HT1080 (cell line): ENCODE measurements at places on chromosomes 2 and 18. TPM values are rescaled to one million over a fixed set of nuclear protein-coding genes. Genes with fewer than 3 reads are reported as not detected.
A peak's percentile ranks its signal among the peaks of the same experiment; 100 is the strongest.

DNA sequence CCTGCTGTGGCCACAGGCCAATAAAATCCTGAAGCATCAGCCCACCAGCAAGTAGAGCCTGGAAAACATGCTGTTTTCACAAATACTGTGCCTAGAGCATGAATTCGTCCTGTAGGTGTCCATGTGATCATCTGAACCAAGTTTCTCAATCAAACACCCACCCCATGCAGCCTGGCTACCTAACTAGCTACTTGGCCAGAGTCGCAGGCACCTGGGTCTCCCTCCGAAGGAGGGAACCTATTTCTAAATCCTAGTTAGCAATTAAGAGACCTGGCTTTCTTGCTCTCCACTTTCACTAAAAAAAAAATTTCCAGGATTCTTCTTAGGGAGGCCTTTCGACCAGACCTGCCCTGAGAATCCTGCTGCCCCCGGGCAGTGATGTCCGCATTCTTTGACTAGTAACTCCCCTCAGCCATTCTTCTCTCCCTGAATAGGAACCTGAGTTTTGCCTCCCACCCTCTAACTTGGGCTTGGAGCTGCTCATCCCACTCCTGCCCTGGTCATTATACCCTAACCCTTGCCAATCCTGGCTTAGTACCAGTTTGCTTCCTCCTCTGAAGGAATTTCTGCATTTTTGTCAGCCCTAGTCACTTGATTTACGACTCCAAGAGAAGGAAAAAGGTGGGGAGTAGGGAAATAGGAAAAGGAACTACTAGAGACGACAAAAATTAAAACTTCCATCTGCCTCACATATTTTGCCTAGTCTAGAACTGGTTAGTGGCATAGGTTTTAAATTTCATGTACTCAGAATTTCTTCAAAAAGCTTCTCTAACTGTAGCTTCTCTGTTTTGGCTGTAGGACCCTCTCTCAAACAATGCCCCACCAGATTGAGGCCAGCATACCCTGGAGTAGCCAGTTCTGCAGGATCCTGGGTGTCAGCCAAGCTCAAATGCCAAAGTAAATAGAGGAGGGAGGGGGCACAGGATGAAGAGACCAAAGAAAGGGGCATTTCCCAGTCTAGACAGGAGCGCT is 25.4 kb upstream of the TANK start:
- DNase-seq: peak; percentile 58

- peak; percentile 61 for DNase-seq
Observed at GRCh38 chr2:153543635-153544071, 65.1 kb upstream of the RPRM start.

DNA sequence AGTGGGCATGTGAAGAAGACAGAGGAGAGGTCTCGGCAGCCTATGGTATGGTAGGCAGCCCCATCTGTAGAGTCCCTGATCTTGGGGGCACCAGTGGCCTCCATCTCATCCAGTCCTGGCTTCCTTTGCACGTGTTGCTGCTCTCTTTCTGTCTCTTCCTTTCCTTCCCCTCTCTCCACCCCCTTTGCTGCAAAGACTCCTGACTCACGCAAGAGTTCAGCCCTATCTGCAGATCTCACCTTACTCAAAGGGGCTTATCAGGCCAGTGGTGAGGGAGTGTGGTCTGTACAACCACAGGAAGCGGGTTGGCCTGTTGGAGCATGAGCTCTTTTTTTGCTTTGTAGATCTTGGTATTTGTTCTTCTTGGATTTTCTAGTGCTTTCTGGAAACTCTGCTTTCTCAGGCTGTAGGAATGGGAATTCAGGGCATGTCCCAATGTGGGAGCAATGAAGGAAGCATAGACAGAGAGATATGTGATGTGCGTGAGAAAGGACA is 14.6 kb upstream of the NT5DC4 start:
- peak; percentile 82 for DNase-seq

DNA sequence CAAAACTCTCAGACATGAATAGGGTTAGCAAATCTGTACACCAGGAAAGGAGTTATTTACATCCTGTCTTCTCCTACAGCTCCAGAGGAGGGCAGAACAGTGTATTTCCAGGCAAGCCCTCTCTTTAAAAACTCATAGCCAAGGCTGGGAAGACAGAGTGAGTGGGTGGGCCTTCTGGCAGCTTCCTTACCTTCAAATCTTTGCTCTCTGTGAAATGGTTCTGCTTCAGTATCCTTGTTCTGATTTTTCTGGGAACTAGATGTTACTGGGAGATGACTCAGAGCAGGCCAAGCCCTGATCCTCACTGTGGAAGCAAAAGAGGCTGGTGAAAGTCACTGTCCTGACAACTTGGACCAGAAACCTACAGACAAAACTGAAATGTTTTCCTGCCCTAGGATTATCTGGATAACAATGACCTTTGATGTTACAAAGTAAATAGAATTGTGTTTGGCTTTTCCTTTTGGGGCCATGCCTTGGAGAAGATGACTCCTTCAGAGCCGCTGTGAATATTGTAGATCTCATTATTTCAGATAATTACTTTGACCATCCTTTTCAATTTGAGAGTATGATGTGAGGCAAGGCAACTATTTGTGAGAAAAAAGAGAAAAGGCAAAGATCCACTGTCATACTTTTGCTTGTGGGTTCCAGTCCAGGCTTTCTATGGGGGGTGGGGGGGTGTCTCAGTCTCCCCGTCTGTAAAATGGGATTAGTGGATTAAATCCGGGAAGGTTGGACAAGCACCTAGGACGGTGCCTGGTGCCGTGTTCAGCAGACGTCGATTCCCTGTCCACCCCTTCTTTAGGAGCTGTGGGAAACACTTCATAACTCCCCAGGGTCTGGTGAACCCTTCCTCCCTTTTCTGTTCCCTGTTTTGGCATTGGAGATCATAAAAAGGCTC is 644 bp upstream of the QPCT start:
- peak; percentile 30 for DNase-seq

- DNase-seq: no peak
Observed at GRCh38 chr2:203018181-203018580, 3.5 kb downstream of the NBEAL1 start.

DNA sequence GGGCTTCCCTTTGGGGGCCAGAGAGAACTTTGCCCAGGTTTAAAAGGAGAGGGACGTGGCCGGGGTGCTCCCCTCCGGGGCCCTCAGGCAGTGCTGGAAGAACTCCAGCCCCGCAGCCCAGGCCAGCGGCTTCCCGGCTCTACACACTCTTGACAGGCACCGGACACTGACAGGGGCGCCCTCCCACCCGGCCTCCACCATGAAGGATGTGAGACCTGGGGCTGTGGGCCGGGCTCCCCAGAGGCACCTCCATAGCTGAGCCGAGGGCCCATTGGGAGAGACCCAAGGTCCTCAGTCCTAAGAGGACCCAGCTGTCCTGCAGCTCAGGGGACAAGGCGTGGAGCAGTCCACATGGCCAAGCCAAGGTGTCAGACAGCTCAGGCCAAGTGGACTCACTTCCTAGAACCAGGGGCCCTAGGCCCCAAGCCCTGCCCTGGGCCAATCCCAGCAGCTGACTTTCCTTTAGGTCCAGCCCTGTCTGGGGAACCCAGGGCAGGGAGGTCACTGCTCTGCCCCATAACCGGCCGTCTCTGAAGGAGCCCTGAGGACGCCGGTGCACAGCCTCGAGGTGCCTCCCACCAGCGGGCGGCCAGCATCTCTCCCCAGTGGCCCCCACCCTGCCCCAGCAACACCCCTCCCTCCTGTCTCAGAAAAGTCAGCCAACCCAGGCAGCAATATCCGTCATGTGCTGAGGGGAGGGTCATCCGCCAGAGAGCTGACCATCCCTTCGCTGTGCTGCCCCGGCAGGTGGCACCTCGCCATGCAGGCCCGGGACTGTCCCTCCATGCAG is 51.8 kb downstream of the BIN1 start:
- no peak for DNase-seq

- DNase-seq: peak; percentile 79
Observed at GRCh38 chr2:124283096-124283495, 258.0 kb downstream of the CNTNAP5 start.

GRCh38 chr18:77071711-77072292 is 60.8 kb downstream of the MBP start:
- DNase-seq: peak; percentile 76

GRCh38 chr2:68885074-68885810 is 14.0 kb upstream of the BMP10 start:
- DNase-seq: no peak

DNA sequence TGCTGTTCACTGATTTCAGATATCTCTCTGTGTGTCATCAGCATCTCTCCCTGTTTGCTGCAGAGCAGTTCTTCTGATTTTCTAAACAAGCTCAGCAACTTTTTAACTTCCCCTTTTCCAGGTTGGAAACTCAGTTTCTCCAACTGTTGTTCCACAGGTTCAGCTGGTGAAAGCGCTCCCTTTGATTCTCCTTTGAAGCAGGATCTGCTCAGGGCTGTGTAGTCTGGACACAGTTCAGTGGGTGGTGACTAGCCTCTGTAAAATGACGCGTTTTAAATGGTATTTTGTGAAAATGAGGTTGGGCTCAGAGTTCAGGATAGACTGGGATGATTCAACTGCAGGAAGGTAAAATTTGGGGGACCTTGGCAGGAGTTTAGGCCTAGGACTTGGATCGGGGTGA is 106.3 kb downstream of the TRIM43 start:
- DNase-seq: no peak

- peak; percentile 88 for DNase-seq
Observed at GRCh38 chr2:160299540-160299939, 99.5 kb upstream of the ITGB6 start.

DNA sequence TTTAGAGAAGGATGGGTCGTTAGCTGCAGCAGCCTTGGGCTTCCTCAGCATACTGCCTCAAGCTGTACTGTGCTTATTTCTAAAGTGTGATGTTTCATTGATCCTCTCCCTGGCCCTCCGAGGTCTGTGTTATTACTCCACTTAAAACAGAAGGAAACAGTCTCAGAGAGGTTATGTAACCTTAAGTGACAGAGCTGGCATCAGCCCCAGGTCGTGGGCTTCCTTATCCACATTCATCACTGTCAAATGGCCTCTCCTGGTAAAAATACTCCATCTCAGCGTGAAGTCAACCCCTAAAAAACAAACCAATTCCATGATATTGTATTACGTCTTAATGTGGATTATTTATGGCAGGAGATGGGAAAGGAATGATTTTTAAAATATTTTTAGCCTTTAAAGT is 153.3 kb upstream of the NOSTRIN start:
- DNase-seq: no peak

- no peak for DNase-seq
Observed at GRCh38 chr2:191436368-191437055, 191.3 kb downstream of the MYO1B start.

GRCh38 chr2:222341331-222341730 is 42.5 kb upstream of the PAX3 start:
- no peak for DNase-seq

DNA sequence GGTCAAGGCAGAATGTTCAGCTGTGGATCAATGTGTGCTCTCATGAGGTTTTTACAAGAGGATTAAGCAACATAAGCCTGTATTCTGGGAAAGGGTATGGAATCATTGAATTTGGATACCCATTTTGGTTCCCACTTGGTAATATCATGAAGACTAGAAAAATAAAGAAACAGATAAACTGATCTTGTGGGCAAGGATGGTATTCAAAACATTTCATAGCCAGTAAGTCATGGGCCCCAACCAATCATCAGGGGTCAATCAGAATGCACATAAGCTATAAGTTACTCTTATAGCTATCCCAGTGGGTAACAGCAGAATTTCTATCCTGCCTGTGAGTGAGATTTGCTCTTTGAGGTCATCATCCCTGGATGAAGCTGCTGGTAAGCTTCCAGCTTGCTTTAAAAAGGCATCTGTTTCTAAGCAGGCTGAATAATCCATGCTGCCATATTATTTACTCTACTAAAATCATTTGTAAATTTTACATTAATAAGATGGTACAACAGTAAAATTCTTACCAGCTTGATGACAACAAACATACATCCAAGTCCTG is 291.2 kb downstream of the RAD51AP2 start:
- no peak for DNase-seq

- DNase-seq: no peak
Observed at GRCh38 chr2:109499566-109499965, 114.2 kb downstream of the SEPTIN10 start.

DNA sequence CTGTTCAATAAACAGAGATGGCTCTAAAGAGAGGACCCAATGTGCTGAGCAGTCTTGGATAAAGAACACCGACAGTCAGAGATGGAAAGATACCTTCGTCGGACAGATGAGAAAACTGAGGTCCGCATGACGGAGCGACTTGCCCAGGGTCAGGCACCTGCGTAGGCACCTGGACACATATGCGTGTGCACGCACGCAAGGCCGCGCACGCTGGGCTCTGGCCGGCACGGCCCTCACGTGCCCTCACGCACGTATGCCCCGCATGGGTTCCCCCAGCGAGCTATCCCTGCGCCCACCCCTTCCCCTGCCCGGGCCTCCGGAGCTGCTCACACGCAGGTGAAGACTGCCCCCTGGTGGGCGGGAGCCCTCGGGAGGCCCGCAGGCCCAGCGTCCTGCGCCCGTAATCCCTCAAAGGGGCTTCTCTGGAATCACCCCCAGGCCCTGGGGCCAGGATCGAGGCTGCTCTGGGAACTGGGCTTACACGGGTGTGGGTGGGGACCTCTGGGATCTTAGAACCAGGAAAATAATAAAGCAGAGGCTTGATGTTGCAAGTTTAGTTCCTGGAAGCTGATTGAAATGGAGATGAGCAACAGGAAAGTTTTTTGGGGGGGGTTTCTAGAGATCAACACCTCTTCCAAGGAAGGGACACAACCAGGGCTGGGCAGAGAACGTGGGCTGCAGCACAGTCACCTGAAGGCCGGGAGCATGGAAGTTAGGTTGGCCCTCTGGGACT is 246.3 kb downstream of the TNS1 start:
- peak; percentile 26 for DNase-seq

- peak; percentile 45 for DNase-seq
Observed at GRCh38 chr18:70132999-70133398, 72.5 kb downstream of the RTTN start.

VWC2L gene
- total RNA-seq: not detected in 2 replicates

ZC3H8 gene
- 7.7 and 14.3 TPM in 2 replicates for total RNA-seq

C2orf80 gene
- total RNA-seq: not detected in 2 replicates

SERPINB10 gene
- total RNA-seq: not detected in 2 replicates

MSTN gene
- total RNA-seq: 0.03 TPM in 1 of 2 replicates, not detected in the other

NTSR2 gene
- total RNA-seq: not detected in 2 replicates

MLPH gene
- total RNA-seq: not detected in 2 replicates

ADCYAP1 gene
- not detected in 2 replicates for total RNA-seq

HOXD10 gene
- total RNA-seq: 8.6 and 10.5 TPM in 2 replicates

IL36RN gene
- not detected in 2 replicates for total RNA-seq

PLEKHH2 gene
- 0.29 and 0.40 TPM in 2 replicates for total RNA-seq
